ENCODE measurements at places on chromosomes 2 and 18.

GRCh38 chr2:191544461-191545062 is 133.4 kb upstream of the NABP1 start:
- no peak for DNase-seq

- DNase-seq = no peak
Observed at GRCh38 chr2:100321179-100321865, 979 bp downstream of the LONRF2 start.

GRCh38 chr2:237956402-237956736 is 10.4 kb upstream of the UBE2F start:
- DNase-seq = no peak

DNA sequence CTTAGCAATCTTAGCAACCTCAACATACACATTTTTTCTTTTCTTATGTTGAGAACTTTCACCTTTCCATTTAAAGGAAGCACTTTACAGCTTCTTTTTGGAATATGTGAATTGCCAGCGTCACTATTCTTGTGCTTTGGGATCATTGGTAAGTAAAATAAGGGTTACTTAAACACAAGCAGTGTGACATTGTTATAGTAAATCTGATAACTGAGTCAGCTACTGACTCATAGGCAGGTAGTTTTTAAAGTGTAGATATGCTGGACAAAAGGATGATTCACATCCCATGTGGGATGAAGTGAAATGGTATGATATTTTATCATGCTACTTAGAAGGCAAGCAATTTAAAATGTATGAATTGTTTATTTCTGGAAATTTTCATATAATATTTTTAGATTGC is 637.2 kb downstream of the DCDC2C start:
- DNase-seq = no peak

GRCh38 chr2:113160248-113160647 is 13.5 kb upstream of the PSD4 start:
- no peak for DNase-seq

DNA sequence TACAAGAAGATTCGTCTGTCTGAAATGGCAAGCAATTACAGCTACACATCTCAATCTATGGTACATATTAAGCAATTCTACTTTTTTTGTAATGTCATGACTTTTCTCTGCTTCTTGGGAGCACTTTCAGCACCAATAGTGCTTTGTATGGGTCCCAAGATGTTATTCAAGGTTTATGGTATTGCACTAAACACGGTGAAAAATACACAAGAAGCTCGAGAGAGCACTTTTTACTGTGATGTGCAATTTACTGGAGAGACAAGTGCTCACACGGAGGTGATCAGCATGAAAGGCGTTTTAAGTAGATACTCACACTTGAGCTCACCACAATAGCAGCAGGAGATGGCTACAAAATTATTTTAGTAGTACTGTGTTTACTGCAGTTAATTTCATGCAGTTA is 783.6 kb downstream of the CBLN2 start:
- no peak for DNase-seq

GRCh38 chr18:57898506-57899124 is 95.5 kb upstream of the ATP8B1 start:
- DNase-seq = no peak

- DNase-seq = no peak
Observed at GRCh38 chr18:80198391-80198790, 48.9 kb downstream of the PARD6G start.

DNA sequence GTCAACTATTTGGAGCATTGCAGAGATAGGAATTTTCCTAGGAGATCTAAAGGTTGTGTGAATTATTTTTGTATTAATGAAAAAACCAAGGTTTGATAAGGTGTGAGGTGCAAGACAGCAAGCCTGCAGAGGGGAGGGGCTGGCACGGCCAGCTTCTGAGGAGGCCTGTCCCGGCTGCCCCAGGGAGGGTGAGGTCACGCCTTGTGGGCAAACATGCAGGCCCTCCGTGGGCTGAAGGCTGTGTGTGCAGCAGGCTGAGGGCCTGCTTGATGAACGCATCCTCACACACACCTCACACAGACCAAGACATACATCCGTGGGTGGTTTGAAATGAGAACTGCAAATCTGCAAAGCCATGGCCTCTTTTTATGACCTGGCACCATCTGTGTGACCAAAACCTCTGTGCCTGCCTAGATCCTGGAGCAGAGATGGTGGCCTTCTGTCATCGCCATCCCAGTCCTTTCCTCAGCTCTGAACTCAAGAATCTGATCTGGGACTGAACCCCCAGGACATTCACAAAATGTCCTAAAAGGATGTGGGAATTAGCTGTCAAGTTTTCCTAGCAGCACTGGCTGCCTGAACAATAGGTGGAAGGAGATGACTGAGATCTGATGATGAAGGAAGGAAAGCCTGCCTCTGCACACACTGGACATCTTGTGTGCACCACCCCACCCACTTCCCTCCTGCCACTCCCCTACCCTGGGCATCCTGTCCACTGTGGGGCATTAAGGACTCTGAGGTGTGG is 102.4 kb upstream of the MGAT4A start:
- DNase-seq = no peak

- no peak for DNase-seq
Observed at GRCh38 chr2:207473931-207474235, 55.9 kb upstream of the CREB1 start.

DNA sequence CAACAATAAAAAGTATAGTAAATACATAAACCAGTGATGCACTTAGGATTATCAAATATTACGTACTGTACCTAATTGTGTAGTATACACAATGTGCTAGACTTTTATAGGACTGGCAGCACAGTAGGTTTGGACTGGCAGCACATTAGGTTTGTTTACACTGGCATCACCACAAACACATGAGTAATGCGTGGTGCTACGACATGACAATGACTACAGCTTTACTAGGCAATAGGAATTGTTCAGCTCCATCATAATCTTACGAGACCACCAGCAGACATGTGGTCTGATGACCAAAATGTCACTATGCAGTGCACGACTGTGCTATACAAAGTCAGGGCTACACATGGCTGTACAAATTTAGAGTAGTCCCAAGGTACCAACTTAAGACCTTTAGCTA is 2.3 kb downstream of the MBOAT2 start:
- no peak for DNase-seq

DNA sequence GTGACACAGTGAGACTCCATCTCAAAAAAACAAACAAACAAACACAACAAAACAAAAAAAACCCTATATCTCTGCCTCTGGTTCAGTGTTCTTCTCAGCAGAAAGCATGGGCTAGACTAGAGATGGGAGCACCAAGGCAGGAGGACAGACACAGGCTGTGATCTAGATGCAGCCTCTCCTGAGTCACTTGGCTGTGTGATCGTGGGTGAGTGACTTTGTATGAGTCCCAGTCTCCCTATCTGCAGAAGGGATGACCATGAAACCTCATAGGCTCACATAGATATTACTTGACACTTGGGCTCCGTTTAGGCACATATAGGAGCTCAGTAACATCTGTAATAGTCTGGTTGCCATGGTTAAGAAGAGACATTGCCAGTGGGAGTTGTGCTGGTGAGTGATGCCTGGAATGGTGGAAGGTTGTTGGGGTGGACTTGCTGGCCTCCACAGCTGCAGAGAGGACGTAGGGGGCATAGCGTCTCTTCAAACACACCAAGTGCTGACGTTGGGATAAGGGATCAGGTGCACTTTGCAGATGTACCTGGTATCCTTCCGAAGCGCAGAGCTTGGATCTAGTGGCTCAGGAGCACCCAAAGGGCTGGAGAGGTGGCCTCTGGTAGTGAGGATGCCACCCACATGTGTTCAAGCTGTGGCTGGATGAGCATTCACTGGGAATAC is 318.9 kb upstream of the HS6ST1 start:
- no peak for DNase-seq

- peak; percentile 31 for DNase-seq
Observed at GRCh38 chr2:156589381-156590079, 153.4 kb downstream of the GPD2 start.

DNA sequence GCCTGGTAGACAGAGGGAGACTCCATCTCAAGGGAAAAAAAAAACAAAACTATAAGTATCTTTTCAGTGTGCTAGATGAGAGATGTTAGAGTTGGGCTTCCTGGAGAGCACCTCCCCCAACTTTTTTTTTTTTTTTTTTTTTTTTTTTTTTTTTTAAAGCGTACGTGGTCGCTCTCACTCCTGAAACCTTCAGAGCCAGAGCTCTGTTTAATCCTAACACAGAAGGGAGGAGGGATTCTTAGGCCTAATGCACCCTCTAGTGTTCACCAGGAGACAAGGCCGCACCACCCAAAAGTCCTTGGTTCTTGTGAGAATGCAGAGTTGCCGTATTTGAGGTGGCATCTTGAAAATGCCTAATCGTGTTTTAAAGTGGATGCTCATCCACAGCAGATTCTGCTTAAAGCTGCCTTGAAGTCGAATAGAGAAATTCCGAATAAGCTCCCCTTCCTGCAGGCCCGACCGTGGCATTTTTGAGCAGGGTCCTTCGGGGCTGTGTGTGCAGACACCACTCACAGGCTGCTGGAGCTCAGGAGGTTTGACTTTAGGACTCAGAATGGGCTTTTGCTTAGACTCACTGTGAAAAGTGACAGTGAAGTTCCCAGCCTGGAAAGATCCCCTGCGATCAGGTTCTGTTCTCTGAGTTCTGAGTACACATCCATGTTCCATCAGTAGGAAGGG is 252.6 kb downstream of the AGAP1 start:
- DNase-seq = peak; percentile 18

- DNase-seq = no peak
Observed at GRCh38 chr2:67792681-67793091, 270.1 kb downstream of the C1D start.

DNA sequence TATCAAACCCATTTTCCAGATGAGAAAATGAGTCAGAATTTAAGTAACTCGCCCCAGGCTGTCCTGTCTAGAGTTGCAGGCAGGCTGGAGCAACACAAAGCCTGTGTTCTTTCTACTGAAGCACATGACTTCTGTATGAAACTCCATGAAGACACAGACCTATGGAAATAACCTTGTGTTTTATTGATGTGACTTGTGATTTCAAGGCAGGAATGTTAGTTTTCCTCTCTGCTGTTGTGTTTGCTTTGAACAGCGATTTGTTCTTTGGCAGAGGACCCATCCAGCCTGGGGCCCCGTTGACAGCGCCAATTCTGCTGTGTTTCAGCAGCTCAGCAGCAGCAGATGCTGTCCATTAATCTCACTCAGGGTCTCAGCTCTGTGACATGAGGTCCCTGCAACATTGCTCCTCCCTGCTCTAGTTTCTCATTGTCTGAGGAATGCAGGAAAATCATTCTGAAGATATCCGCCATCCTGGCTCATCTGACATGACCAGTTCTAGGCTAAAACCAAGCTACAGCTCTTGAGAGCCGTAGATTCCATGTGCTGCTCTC is 344.3 kb upstream of the RAB12 start:
- no peak for DNase-seq

DNA sequence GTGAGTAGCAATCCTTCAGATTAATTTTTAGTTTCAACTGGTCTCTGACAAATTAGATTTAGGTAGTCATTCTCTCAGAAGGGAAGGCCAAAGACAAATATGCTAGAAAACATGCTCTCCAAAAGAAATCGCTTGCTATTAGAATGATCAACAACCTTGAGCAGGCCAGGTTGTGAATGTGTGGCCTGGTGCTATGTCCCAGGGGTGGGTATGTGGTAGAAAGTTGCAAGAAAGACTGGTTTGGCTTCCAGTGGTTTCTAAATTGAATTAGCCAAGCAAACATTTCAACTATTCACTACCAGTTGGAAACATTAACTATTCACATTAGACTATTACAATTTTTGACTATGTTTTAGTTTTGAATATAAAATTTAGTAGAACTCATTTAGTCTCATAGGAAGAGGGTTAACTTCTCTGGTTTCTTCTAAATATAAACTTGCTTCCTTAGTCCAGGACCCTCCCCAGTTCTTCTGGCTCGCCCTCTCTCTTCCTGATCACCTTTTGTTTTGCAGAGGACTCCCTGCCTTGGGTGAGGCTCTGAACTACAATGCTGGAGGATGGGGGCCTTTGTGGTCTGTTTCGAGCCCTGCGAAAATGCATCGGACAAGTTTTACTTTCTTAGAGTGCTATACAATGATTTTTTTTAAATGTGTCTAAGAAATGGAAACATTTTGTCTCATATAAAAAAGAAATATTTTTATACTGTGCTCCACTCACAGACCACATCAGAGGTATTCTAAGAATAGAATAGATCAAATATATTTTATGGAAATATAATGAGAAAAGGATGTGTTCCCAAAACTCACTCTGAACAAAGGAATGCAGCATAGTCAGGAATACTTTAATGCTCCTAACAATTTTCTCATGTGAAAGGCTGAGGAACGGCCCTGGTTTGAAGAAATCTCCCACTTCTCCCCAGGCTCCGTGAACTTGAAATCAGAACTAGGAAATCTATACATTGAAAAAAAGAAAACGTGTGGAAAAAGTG is 375.0 kb upstream of the ZEB2 start:
- no peak for DNase-seq

DNA sequence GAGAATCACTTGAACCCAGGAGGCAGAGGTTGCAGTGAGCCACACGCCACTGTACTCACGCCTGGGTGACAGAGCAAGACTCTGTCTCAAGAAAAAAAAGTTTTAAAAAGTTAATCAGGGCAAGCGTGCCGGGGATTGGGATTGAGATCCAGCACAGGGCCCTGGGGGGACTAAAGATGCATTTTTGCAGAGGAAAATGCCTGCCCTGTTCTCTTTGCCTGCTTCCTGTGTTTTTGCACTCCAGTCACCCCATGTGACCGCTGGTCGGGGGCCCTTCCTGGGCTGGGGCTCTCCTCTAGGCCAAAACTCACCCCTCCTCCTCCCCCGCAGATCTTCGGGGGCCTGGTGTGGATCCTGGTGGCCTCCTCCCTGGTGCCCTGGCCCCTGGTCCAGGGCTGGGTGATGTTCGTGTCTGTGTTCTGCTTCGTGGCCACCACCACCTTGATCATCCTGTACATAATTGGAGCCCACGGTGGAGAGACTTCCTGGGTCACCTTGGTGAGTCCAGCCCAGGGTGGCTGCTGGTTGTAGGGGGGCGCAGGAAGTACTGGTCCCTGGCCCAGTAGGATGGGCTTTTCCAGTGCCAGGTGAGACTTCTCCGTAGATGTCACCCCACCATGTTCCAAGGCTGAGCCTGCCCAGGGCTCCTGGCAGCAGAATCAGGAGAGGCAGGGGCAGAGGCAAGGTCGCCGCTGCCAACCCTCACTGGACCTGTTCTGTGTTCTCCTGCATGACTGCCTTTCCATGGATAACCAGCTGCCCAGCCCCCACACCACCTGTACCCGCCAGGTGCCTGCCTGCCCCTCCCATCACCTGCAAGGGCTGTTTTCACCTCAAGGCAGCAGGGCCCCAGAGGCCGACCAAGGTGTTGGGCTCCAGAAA is 22.4 kb downstream of the MAL start:
- no peak for DNase-seq

- no peak for DNase-seq
Observed at GRCh38 chr18:79453816-79454735, 58.3 kb downstream of the NFATC1 start.

- no peak for DNase-seq
Observed at GRCh38 chr2:132797556-132797955, 127.6 kb upstream of the LYPD1 start.

Data from CD4-positive, alpha-beta T cell treated with Interleukin-6 at 100 ng/mL for 8 hours (primary cell).